ENCODE measurements at places on chromosomes 12 and 14.

DNA sequence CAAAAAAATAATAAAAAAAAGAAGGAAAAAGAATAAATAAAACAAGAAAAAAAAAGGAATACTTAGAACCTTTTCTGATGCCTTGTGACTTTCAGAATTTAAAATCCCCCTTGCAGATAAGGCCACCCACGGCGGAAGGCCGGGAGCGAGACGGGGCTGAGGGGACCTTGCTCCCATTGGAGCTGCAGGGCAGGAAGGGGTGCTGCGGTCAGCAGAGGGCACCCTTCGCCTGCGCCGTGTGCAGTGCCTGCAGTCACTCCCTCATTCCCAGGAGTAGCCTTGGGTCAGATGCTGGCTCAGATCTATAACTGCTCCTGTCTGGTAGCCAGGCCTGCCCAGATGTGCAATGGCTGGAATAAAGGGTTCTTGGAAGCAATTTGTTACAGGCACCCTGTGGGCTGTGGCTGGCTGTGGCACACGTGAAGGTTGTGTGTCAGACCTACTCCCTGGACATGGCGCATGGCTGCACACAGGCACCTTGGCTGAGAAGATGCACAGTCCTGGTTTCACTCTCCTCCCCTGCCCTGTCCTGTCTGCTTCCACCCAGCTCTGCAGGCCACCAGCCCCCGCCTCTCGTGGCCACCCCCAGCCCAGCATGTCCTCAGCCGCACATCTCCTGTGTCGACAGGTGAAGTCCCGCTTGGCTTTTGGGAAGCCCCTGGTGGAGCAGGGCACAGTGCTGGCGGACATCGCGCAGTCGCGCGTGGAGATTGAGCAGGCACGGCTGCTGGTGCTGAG lies 13.4 kb upstream of the ALDH2 start:
- DNase-seq = no peak

- no peak for DNase-seq
Observed at GRCh38 chr12:113094738-113095137, 38.2 kb downstream of the DTX1 start.

- no peak for DNase-seq
Observed at GRCh38 chr12:18551701-18552100, 186.1 kb downstream of the PLCZ1 start.

- no peak for DNase-seq
Observed at GRCh38 chr12:71475280-71475679, 35.7 kb downstream of the LGR5 start.

DNA sequence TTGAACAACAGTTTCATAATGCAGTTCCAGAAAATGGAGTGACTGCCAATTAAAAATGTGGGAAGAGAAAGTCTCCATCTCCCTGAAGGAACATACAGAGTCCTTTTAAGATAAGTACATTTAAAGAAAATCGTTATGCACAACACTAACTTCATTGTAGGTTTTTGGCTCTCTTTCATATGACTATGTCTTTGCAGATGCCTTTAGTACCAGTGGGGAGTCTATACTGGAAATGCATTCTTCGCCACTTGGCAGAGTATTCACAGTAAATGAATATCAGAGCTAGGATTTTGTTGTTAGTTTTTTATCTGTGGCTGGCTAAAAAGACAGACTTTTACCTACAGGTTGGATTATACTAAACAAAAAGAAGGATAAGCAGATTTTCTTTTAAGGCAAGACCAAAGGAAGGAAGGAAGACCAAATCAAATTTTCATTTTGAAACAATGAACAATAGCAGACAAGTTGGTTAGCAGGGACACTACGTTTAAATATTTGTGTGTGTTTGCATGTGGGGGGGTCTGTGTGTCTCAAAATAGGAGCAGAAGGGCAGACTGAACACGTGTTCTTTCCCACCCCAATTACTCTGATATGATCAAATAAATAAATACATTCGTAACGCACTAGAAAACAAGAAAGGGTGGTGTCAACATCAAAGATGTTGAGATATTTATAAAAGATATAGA lies 124.5 kb downstream of the BTG1 start:
- DNase-seq = no peak

- DNase-seq = no peak
Observed at GRCh38 chr12:59927032-59927431, 331.2 kb downstream of the SLC16A7 start.
